Activated CD8-positive, alpha-beta memory T cell treated with anti-CD3 and anti-CD28 coated beads, Interleukin-2, amount 50 U/mL, for 4 hours (primary cell): ENCODE measurements at places on chromosomes 2 and 18.

- DNase-seq: no peak
Observed at GRCh38 chr2:45199973-45200372, 190.7 kb upstream of the SIX2 start.

GRCh38 chr18:39781565-39781964 lies 2173.5 kb upstream of the PIK3C3 start:
- DNase-seq: no peak

- no peak for DNase-seq
Observed at GRCh38 chr2:28365158-28365557, 27.5 kb upstream of the FOSL2 start.

GRCh38 chr2:33810046-33810835 lies 211.1 kb upstream of the FAM98A start:
- no peak for DNase-seq

GRCh38 chr18:808086-808485 lies 4.0 kb downstream of the YES1 start:
- no peak for DNase-seq

GRCh38 chr18:57004366-57005121 lies 142.3 kb upstream of the BOD1L2 start:
- no peak for DNase-seq

GRCh38 chr2:2326068-2327040 lies 4.7 kb downstream of the MYT1L start:
- DNase-seq: no peak

DNA sequence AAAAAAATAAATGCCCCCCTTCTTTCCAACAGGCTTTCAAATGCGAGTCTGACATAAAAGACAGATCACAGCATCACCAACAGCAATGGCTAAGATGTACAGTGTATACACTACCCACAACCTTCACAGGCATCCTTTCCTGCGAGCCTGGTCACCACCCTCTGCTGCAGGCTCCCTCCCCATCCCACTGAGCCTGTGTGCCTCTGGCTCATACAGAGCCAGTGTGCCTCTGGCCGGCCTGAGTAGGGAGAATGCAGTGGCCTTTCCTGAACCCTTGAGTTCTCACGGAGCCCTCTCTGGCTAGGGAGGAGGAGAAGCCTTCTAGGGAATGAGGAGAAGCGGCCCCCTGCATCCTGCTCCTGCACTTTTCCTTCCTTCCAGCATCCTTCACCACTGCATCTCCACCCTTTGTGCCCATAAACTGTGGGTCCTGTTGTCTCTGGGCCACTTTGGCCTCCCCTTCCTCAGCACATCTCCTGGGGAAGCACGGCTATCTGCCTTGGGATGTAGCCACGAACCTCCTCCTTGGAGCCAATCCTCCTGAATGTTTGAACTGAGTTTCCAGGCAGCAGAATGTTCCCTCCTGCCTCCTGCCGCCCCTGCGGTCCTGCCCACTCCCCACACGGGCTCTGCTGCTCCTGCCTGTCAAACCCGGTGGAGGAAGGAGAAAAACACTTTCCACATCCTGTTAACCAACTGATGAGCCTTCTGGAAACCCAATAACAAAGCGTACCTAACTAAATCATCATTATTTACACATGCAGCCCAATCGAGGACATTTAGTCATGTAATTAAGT lies 22.5 kb downstream of the GYPC start:
- DNase-seq: no peak

- no peak for DNase-seq
Observed at GRCh38 chr18:62586781-62587487, 64.1 kb downstream of the ZCCHC2 start.

DNA sequence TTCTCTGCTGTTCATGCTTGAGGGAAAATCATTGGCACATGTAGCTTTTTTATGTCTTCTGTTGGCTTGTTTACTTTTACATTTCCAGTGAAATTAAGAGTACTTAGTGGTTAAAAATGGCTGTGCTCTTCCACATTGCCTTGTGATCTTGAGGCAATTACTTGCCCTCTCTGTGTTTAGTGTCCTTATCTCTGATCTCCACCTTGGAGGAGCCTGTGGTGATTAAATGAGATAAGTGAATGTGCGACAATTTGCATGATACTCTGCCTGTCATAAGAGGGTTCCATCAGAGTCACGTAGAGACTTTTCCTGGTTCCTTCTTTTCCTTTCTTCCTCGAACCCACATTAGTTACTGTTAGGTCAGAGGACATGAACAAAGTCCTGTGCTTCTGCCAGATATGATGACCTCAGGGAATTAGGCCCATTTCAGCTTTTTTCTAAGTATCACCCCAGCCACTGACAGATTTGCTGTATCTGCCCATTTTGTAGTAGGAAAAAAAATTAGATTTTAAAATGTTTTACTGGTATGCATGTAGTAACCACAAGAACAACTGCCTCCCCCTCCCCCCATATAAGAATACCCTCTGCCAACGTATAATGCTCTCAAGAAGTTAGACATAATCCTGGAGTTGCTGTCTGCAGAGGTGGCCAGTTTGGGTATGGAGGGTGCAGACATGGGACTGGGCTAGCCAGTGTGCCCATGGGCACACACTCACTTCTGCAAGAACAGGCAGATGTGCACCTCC lies 51.9 kb downstream of the TET3 start:
- DNase-seq: no peak

- DNase-seq: no peak
Observed at GRCh38 chr2:37564356-37564755, 107.1 kb downstream of the CDC42EP3 start.

DNA sequence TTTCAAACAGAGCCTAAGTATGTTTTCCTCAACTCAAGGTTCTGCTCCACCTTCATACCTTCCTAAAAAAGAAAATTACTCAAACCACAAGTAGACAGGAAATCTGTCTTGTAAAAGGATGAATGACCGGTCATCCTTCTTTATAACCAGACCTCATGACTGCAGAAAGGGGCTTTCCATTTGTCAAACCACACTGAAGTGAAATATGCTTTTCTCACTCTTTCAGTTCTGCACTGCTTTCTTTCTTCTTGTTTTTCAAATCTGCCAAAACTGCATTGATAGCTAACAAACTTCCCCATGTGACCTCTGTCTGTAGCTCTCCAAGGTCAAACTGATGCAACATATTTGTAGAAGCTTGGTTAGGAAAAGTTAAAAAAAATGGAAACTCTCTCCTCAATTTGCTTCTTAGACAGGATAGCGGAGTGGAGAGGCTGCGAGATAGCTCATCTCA lies 308.9 kb upstream of the CCDC68 start:
- DNase-seq: no peak

- DNase-seq: no peak
Observed at GRCh38 chr18:2547477-2548087, 23.7 kb downstream of the METTL4 start.

GRCh38 chr2:204982303-204982702 lies 437.0 kb downstream of the PARD3B start:
- no peak for DNase-seq

DNA sequence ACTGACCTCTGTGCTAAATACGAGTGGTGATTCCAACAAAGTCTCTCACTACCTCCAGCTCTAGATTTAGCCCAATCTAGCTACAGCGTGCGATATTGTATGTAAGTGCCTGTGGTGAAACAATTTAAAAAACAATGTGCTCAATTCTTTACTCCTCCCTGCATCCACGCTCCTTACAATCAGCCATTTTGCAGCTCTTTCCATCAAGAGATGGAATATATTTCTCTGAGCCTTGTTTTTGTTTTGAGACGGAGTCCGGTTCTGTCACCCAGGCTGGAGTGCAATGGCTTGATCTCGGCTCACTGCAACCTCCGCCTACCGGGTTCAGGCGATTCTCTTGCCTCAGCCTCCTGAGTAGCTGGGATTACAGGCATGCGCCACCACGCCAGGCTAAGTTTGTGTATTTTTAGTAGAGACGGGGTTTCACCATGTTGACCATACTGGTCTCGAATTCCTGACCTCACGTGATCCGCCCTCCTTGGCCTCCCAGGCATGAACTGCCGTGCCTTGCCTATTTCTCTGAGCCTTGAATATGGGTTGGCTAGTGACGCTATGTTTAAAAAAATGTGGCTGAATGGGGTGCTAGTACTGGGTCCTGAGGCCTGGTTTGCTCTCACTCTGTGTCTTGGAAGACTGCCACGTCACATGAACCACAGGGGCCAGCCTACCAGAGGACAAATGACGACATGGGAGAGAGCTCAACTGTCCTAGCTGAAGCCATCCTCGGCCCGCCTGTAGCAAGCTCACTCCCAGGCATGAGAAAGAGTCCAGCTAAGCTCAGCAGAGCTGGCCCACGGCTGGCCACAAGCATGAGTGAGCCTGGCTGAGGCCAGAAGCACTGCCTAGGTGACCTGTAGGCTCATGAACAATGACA lies 14.8 kb downstream of the WDFY1 start:
- no peak for DNase-seq

- DNase-seq: no peak
Observed at GRCh38 chr2:238159071-238159539, 335 bp downstream of the ERFE start.

GRCh38 chr2:228731517-228731916 lies 539.6 kb downstream of the PID1 start:
- DNase-seq: no peak

GRCh38 chr18:68262690-68263294 lies 452.1 kb downstream of the TMX3 start:
- DNase-seq: no peak

DNA sequence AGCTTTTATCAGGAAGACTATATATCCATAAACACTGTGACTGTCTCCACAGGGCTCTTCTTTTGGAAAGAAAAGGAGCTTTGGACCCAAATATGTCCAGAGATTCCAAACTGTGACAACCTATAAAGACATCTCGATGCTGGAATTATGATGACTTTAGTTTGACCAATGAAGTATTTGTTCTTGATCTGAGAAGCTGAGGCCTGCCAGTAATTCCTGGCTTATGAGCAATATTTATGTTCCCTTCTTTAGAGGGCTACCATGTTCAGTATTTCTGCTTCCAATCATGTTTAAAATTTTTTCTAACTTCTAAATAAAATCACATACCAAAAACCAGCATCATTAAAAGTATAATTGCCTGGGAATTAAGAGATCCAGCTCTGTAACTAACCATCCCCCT lies 41.1 kb downstream of the FEZ2 start:
- DNase-seq: no peak

- no peak for DNase-seq
Observed at GRCh38 chr2:160735696-160736095, 242.1 kb upstream of the RBMS1 start.

DNA sequence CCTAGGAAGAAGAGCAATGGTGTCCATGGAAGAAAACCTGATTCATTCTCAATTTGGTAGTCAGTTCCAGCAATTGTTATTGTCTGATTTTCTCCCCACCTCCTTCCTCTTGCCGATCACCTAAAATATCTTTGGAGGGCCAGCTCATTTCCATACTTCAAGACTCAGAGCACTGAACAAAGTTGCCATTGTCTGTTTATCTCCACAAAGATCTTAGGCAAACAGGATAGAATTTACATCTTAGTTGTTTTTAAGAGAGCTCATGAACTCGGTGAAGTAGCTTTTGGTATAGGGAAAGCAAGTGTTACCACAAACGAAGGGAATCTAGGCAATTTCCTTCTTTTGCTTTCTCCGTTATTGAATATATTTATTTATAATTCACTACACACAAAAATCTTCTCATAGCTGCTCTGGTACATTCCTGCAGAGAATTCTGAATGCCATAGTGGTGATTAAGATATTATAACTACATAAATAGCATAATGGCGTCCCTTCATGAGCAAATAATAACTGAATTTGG lies 41.5 kb upstream of the CHST9 start:
- no peak for DNase-seq

DNA sequence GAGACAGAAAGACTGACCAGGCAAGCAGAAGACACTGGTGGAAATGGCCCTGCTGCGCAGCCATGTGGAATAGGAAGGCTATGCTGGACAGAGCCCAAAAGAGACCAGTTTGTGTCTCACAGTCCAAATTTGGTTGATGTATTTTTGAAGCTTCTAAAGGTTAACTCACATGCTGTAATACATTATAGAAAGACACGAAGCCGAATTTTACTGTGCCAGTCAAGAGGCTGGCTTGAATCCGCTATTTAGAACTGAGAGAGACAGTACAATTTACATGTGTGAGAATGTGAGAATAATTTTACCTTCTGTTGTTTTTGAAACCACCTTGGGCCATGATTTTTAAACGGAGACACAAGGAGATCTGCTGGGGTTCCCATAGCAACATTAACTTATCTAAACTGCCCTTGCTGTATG lies 113.6 kb downstream of the METTL8 start:
- DNase-seq: no peak
